ENCODE measurements at places on chromosomes 2 and 18.

DNA sequence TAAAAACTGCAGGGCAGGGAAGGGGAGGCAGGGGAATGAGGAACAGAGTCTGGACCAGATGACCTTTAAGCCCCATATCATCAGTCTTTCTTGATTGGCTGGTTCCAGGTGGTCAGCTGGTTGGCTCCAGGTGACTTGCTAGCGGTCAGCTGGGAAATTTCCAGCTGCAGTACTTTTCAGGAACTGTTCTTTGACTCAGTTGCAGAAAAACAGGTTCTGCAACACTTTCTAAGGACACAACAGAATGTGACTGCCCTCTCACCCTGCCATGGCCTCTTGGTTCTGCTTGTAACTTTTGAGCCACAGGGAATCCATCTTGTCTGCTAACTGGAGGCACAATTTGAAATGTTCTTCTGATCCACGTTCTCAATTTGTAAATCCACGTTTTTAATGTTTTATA, 278.3 kb upstream of the LRATD1 start:
- DNase-seq, result no peak

DNA sequence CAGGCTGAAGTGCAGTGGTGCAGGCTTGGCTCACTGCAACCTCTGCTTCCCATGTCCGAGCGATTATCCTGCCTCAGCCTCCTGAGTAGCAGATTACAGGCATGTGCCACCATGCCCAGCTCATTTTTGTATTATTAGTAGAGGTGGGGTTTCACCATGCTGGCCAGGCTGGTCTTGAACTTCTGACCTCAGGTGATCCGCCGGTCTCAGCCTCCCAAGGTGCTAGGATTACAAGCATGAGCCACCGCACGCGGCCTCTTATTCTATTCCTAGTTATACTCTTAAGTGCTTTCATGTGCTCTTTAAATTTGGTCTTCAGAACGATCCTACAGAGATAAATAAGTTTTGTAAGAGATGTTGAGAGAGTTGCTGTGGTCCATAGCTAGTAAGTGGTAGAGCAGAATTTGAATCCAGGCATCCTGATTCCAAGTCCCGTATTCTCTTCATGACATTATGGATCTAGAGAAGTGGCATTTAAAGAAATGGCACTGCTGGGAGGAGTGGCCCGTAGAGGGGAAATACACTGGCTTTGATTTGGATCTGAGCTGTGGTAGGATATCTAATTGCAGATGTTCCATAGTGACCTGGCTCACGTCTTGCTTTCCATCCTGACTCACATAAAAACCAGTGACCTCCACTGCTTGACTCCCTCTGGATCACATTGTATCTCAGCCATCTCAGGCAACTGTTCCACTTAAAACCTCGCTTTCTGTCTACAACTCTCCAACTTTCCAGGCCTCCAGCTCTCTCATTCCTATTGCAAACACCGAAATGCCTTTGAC, 22.8 kb upstream of the ME2 start:
- no peak for DNase-seq

DNA sequence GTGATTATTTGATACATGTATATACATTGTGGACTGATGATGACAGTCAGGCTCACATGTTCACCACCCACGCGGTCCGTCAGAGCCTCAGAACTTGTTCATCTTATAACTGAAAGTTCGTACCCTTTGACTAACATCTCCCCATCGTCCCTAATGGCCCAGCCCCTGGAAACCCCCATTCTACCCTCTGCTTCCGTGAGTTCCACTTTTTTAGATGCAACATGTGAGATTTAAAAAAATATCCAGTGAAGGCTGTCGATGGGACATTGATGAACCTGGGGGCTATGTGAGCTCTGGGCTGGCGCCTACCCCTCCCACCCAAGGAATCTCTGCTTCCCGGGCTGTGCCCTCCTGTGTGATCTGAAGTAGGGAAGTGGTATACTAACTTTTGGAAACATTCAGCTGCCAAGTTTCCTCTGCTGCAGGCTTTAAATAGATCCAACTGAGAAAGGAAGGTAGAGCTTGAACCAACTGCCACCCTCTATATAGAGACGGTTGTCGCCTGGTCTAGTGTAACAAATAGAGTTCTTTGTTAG, 163.8 kb downstream of the FAM210A start:
- DNase-seq, result no peak

DNA sequence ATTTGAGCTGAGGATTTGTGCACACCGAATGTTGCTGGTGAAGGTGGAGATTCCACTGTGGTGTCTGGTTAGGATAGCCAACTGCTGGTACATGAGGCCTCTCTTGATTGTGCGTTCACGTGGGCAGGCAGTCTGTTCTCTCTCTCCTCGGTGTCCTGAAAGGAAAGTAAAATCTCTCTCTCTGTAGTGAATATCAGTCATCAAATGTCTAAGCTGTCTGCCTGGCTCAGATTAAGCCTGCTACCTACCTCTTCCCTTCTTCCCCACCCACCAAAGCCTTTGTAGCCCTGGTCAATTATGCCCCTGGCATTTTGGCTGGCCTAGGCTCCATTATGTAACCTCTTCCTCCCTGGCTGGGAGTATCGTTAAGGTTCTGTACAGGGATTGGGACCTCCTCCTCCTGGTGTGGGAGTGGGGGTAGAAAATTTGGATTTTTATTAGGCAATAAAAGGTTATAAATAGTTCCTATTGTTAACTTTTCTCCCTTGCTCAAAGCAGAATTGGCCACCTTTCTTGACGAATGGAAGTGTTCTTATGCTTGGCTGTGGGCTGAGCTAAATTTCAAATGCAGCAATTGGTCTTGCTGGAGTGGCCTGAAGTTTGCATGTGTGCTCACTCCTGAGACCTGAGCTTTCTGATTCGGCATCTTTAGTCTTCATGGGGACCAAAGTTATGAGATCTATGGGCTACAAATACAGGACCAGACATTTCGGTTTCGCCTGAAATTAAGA, 148.8 kb downstream of the WDSUB1 start:
- no peak for DNase-seq

DNA sequence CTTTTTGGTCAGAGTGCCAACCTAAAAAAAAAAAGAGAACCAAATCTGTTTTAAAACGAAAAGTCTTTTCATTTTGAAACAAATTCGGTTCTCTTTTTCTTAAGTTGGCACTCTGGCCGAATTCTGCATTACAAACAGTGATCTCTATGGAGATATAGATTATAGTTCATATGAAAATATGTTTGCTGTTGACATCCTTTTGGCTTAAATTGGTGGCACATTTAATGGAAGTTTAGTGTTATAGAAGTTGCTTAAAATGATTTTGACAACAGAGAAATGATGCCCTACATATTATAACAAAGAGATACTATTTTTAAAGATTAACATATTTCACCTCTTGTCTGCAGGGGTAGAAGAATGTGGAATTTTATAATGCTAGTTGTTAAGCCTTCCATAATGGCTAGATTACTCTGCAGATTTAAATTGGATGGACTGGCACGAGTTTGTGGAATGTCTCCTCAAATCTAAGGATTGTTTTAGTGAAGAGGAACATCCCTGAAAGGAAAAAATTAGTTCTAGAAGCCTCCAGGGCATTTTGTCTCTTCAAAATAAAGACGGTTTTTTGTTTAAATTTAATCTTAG, 222.9 kb upstream of the CDH2 start:
- no peak for DNase-seq

- no peak for DNase-seq
Measured at GRCh38 chr2:12661489-12661888, 55.2 kb upstream of the TRIB2 start.

DNA sequence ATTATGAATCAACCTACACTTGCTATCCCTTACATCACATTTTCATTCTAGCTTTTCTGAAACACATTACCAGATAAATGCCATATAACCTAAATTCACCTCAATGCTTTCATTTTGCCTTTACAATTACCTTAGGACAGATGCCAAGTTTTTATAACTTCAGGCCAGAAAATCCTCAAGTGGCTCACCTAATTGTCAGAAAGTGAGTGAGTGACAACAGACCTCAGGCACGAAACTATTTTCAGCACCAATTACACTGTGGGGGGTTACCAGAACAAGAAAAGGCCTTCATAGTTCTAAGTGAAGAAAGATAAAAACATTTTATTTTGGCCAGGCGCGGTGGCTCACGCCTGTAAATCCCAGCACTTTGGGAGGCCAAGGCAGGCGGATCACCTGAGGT, 52.3 kb upstream of the ST8SIA5 start:
- no peak for DNase-seq

GRCh38 chr2:20484810-20485611, 38.1 kb downstream of the RHOB start:
- no peak for DNase-seq

DNA sequence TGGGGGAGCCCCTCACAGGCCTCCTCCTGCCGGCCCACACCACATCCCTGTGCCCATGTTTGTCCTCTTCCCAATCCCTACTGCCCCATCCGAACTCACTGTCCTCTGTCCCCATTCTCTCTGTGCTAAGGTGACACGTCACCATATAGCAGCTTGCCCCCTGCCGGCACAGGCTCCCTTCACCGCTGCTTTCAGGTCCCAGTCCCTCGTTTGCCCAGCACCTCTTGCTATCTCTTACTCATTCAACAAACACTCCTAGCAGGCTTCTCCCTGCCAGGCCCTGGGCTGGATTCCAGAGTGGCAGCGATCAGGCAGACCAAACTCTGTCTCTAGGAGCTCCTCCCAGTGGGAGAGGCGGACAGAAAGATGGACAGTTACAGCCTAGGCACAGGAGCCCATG, 74.3 kb downstream of the TFCP2L1 start:
- no peak for DNase-seq

DNA sequence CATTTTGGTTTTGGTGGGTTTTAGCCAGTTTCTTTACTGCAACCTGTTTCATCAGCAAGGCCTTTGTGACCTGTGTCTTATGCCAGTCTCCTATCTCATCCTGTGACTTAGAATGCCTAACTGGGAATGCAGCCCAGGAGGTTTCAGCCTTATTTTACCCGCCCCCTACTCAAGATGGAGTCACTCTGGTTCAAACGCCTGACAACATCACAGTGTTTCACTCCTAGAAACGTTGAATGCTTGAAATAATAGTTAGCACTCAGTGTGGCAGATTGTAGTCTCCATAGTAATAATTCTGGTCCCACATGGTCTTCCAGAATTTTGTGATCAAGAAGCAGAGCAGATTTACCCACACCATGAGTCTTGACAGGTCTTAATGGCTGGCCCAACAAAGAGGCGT, 159.0 kb upstream of the TRIB2 start:
- DNase-seq, result no peak

DNA sequence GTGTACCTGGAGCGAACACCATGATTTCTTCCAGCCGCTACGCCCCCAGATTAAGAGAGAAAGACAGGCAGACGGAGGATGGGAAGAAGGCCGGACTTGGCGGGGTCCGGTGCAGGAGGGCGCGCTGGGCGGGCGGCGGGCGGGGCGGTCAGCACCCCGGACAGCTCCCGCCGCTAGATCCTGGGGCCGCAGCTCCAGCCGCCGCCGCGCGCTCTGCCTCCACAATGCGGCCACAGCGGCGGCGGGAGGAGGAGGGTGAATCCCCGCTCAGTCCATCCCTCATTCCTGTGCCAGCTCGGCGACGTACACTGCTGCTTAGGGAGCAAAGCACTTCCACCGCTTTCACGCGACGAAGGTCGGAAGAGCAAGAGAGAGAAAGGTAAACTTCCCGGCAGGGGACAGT, at the start of gene AKAIN1:
AKAIN1 (minus strand) TSS at position 226 of the 403 bp plus-strand sequence; CDS start at position 22, 204 bp downstream.
- no peak for DNase-seq

DNA sequence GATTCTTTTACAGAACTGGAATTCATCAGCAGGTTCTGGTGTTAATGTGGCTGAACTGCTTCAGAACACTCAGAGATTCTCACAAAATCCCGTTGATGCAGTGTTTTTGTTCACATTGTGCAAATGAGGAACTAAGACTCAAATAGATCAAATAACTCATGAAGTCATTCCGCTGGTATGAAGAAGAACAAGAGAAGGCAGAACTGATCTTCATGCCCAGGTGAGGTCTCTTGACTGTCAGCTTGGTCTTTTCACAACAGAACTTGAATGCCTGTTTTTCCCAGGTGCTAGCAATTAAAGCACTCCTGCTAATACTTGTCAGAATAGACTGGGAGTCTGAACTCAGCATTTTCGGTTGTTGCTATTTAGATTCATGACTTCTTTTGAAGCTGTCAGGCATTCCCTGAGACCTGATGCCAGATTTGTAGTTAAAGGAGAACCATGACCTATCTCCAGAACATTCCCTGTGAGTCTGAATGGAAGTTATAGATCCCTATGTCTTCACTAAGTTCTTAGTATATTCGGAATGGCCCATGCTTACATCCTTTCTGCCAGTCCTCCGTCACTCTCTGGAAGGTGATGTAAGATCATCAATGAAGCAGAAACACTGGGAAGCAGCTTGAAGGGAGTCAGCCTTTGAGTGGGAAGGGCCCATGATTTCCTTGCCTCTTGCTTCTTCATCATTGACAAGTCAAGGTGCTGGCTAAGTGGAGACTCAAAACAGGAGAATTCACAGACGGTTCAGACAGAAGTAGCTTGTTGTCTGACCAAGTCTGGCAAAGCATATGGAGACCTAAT, 155.7 kb downstream of the MTCL1 start:
- no peak for DNase-seq

DNA sequence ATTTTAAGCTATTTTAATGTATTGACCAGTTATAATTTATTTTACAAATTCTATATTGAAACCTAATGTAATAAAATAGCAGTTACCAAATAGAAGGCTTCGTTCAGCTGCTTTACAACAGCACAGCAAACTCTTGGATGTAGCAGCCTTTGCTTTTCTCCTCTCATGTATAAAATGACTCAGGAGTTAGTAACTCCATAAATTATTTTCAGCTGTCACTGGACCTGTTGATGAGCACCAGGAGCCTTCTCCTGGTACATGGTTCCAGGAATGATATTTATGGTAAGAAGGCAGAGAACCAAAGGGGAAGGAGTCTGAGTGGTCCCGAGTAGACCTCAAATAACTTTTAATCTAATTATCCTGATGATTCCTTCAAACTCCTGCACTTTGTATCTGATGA, 256.4 kb upstream of the NETO1 start:
- DNase-seq, result no peak

DNA sequence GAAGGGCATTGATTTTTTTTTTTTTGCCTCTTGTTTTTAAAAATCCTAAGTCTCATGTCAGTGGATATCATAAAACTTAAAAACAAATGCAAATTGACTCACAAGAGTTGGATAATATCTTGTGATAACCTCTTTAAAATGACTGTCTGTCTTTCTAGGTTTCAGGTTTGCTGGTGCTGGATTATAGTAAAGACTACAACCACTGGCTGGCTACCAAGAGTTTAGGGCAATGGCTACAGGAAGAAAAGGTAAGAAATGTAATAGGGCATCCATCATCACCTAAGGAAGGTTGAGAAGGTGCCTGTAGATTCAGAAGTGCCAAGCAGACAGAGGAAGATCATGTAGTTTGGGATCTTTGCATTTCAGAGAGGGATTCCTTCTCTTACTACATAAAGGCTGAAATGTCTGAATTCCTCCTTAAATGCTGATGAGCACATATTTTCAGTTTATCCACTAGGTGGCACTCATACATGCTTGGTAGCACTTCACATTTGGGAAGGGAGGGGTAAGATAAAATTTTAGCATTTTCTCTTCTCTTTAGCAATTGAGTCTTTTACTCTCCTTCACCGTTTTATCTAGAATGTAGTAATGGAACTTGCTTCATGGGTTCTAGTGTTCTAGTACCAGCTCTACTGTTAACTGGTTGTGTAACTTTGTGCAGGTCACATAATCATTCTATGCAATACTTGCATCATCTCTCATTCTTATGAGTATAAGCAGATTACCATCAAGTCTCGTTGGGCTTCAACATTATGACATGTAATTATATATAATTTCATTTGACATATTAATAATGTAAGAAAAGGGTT, 21.1 kb downstream of the CPS1 start:
- DNase-seq, result no peak

GRCh38 chr2:212730994-212731393, 192.4 kb upstream of the ERBB4 start:
- DNase-seq, result no peak
